ENCODE measurements at places on chromosomes 1 and 21.
A peak's percentile ranks its signal among the peaks of the same experiment; 100 is the strongest.

- no peak for DNase-seq
These were observed 250.0 kb downstream of the GRIK3 start for GRCh38 chr1:36784147-36784859.

GRCh38 chr1:22876359-22877111, 96.1 kb downstream of the LACTBL1 start:
- no peak for DNase-seq

- DNase-seq, result no peak
These were observed 112.5 kb upstream of the GFI1 start for GRCh38 chr1:92599184-92599583.

DNA sequence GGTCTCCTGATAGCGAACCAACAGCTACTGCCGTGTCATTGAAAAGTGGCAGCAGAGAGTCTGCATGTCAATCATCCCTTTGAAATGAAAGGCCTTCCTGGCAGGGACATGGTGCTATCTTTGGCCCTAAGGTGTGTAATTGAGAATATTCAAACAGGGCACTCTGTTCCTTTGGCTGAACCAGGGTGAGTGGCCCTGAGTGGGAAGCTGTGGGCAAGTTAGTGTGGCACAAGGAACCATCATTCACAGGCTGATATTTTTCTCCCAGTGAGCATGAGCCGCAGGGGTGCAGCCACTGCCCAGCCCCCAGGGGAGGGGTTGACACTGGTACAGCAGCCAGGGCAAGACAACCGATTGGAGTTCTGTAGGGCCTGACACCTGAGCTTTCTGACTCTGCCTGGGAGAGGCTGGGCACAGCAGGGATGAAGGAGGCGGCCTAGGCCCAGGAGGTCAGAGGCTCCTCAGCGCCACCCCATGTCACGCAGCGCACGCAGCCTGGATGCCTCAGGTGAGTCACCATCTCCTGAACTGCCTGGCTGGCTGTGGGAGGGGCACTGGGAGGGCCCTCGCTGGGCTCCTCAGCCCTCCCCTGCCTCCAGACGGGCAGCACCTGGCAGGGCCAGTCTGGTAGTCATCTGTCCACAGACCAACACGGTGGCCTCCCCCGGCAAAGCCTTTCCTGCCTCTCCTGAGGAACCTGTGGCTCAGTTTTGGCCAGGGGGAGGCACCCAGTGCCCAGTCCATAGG, 13.2 kb downstream of the QSOX1 start:
- no peak for DNase-seq

GRCh38 chr1:194159941-194160340, 973.5 kb upstream of the B3GALT2 start:
- peak; percentile 10 for DNase-seq

DNA sequence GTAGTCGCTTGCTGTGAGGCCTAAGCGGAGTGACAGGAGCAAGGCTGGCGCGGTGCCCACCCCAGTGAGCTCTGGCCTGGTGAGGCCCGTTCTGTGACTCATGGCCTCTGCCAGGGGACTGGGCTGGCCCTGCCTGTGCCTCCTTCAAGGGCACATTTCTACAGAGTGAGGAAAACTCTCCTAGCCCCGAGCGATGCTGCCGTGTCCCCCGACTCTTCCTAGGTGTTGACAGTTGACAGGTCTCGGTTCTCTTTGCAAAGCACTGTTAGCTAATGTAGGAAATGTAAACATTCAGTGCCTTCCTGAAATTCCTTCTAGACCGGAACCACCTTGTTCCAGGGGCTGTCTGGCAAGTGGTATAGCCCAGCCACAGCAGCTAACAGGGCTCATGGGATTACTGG, 43.9 kb downstream of the ABCG1 start:
- DNase-seq, result no peak

GRCh38 chr1:164713456-164714207, 154.6 kb downstream of the PBX1 start:
- no peak for DNase-seq

GRCh38 chr1:217389895-217390294, 241.0 kb downstream of the GPATCH2 start:
- no peak for DNase-seq

DNA sequence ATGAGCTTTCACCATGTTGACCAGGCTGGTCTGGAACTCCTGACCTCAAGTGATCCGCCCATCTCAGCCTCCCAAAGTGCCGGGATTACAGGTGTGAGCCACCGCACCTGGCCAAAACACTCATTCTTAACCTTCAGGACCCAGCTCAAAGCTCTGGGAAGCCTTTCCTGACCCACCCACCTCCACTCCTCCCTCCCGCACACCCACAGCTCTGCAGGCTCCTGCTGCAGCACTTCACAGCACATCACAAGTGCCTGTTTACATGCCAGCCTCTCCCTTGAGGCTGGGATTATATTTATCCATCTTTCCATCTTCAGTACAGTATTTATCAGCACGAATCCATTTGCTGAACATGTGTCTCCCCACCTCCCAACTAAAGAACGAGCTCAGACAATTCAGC, 14.9 kb downstream of the SLC9A1 start:
- no peak for DNase-seq

GRCh38 chr1:231442735-231443134, 20.6 kb upstream of the EGLN1 start:
- DNase-seq, result no peak

DNA sequence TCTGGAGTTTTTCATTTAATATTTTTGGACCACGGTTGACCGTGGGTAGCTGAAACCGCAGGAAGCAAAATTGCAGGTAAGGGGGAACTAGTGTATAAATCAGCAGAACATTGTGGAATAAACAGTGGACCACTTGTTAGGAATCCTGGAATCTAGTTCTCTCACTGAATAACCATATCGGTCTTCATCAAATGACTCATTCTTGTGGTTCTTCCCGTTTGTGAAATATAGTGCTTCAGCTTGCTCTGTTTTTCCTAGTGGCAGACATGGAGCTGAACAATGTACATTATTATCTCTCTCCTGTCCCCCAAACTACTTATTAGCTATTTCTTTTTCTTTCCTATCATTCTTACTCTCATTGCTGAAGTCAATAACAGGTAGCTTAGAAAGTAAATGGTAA, 61.9 kb downstream of the HSPA13 start:
- no peak for DNase-seq

- no peak for DNase-seq
These were observed 130.6 kb downstream of the MRPS6 start for GRCh38 chr21:34203851-34204420.

- DNase-seq, result no peak
These were observed 52.2 kb downstream of the TRAF5 start for GRCh38 chr1:211378844-211379243.

- DNase-seq, result no peak
These were observed 11.4 kb downstream of the UBASH3A start for GRCh38 chr21:42414928-42415769.

GRCh38 chr1:42146626-42147320, 6.4 kb upstream of the GUCA2B start:
- DNase-seq, result peak; percentile 74

DNA sequence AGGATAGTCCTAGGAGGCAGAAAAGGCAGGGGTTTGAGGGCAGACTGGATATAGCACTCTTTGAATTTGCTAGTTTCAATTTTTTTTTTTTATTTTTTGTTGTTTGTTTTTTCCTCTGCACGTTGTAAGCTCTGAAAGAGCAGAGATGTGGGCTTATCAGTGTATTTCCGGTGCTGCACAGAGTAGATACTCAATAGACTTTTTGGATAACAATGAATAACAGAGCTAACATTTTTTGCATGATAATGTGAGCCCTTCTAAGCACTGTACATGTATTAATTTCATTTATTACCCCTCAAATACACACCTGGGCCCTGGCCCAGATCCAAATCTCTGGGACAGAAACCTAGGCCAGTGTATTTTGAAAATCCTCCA, 17.1 kb upstream of the PARP1 start:
- no peak for DNase-seq

GRCh38 chr1:112872551-112872962, 83.4 kb downstream of the SLC16A1 start:
- no peak for DNase-seq

DNA sequence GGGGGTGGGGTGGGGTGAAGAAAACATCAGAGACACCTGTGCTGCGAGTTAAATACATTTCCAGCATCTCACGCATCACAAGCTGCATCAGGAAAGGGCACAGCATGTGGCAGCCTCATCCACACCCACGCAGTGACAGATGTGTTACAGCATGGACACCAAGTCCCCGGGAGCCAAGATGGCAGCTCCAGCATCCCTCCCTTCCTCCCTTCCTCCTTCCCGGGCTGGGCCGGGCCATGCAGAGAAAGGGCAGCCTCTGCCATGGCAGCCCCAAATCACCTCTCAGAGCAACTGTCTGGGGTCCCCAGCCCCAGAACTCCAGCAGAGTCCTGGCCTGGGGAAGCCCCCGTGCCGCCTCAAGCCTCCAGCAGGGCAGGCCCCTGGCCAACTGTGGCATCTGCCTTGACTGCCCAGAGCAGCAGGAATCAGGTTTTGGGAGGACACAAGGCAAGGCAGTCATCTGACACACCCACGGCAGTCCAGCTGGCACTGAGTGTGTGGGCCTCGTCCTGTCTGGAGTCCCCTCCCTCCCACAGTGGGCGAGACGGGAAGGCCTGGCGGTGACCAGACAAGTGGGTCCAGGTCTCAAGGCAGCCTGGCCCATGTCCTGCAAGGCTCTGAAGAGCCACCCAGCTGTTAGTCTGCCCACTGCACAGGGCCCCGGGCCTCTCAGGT, 6.2 kb downstream of the SMIM1 start:
- DNase-seq, result no peak

GRCh38 chr1:3453203-3453761, 1.2 kb upstream of the ARHGEF16 start:
- peak; percentile 89 for DNase-seq

DNA sequence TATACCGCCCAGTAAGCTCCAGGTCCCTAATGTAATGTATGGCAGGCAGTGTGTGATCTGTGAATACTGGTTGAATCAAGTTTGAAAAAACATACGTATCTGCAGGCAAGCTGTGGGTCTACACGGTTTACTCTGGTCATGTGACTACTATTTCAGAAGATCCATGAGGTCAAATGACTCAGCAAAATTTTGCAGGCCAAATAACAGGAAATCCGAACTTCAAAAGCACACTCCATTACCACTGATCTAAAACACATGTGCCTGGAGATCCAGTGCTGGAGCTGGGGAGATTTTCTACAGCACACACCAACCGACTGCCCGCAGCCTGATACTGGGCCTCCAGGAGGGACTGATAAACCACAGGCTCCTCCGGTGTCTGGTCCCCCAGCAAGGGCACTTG, 64.5 kb upstream of the SLC44A3 start:
- DNase-seq, result no peak

DNA sequence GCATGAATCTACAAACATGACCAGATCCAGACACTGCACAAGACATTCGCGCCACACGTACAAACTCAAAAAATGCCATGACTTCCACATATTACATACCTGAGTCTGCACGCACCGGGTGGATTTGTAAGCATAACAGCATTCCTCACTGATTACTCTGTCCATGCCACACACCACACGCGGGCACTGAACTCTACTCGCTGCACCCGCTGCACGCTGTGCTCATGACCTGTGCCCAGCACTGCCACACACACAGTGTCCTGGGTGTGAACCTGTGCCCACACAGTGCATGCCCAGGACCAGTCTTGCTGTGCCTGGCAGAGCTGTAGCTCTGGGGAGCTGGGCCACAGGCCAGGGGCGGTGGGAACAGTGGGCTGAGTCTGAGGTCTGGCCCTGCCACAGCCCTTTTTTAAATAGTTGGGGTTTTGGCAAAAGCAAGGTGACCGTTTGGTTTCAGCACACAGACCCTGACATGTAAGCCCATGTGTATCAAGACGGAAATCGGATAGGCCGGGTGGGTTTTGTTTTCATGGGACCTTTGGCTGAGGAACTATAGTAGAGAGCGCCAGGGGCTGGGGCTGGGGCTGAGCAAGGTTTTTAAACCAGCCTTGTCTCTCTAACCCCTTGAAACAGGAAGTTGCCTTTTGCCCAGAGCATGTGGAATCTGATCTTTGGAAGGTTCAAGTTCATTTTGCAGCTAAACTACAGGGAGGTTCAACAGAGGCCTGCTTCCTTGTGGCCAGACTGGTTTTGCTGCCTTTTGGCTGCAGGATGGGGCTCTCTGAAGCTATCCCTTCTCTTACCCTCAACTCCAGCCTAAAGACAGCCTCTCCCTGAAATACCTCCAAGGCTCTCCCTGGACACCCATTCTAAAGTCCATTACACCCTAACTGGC, 12.3 kb upstream of the GOLT1A start:
- no peak for DNase-seq

DNA sequence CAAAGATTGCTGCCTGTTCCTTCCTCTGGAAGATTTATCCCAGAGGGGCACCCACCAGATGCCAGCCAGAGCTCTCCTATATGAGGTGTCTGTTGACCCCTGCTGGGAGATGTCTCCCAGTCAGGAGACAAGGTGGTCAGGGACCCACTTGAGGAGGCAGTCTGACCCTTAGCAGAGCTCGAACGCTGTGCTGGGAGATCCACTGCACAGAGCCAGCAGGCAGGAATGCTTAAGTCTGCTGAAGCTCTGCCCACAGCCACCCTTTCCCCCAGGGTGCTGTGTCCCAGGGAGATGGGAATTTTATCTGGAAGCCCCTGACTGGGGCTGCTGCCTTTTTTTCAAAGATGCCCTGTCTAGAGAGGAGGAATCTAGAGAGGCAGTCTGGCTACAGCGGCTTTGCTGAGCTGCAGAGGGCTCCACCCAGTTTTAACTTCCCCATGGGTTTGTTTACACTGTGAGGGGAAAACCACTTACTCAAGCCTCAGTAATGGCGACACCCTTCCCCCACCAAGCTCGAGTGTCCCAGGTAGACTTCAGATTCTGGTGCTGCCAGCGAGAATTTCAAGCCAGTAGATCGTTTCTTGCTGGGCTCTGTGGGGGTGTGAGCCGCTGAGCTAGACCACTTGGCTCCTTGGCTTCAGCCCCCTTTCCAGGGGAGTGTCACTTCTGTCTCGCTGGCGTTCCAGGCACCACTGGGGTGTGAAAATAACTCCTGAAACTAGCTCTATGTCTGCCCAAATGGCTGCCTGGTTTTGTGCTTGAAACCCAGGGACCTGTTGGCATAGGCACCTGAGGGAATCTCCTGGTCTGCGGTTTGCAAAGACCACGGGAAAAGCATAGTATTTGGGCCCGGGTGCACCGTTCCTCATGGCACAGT, 51.1 kb upstream of the PDC start:
- no peak for DNase-seq

GRCh38 chr21:19463966-19464365, 1060.4 kb upstream of the TMPRSS15 start:
- DNase-seq, result no peak

- no peak for DNase-seq
These were observed 30.9 kb downstream of the SKI start for GRCh38 chr1:2258996-2259395.
